Right ventricle myocardium superior (tissue), 1 donor: ENCODE measurements at places on chromosomes 2 and 18.

- no peak for DNase-seq
Observed at GRCh38 chr2:15556311-15556930, 4.7 kb downstream of the NBAS start.

- DNase-seq = no peak
Observed at GRCh38 chr2:95208106-95208505, 785 bp downstream of the ZNF892 start.

DNA sequence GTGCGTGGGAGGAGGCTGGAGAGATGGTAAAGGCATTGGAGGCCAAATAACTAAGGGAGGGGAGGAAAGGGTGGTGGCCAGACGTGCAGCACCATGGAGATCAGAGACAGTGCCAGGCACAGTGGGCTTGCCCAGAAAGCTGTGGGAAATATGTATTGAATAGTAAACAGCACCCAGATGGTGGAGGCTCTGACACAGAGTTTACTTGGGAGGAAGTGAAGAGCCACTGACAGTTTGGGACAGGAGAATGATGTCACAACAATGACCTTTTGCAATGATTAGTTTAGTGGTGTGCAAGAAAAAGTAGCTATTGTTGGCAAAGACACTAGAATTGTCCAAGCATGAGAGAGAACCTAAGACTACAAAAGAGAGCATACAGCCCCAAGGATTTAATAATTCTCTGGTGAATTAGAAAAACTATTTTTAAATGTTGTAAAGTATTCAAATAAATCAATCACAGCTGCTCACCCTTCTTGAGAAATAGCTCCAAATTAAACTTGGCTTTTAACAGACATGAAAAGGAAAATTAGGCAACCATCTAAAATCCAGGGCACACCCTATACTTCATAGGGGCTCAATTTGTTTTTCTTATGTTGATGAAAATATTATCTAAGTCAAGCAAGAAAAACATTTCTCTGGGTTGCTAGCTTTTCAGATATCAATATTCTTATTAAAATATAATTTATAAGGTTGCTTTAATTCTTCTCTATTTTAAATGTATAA lies 458.7 kb upstream of the HNRNPA3 start:
- peak; percentile 53 for DNase-seq

DNA sequence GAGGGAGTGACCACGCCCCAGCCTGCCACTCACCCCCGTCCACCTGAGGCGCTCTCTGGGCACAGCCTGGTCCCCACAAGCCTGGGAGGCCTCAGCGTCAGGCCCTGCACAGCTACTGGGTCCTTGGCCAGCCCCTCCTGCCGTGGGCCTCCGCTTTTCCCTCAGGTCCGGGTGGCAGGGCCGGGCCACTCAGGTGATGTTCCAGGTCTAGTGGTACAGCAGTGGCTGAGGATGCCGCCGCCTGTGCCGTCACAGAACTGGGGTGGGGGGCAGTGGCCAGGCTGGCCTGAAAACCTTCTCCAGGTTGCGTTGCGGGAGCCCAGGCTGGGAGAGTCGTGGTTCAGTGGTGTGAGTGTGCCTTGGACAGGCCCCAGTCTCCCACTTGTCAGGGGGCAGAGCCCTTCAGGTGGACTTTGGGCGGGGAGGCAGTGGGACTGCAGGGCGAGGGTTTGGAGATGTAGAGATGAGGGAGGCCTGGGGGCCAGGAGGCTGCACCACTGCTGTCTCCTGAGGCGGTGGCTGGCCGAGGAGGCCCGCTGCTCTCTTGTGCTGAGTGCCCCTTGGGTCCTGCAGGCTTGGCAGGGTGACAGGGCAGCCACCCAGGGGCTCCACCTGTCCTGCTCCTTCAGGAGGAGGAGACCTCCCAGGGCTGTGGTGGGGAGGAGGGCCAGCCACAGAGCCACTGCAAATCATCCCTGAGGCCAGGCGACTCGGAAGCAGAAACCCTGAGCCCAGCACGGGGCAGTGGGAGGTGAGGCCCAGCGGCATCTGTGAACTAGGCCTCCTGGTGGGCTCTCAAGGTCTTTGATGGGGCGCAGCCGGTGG lies 7.6 kb downstream of the GPC1 start:
- no peak for DNase-seq
